SJSA1 (cell line): ENCODE measurements at places on chromosomes 6 and 20. TPM values are rescaled to one million over a fixed set of nuclear protein-coding genes. Genes with fewer than 3 reads are reported as not detected.

SIRPD gene
- total RNA-seq, result not detected in 2 replicates

GABRR1 gene
- total RNA-seq, result not detected in 2 replicates

DNA sequence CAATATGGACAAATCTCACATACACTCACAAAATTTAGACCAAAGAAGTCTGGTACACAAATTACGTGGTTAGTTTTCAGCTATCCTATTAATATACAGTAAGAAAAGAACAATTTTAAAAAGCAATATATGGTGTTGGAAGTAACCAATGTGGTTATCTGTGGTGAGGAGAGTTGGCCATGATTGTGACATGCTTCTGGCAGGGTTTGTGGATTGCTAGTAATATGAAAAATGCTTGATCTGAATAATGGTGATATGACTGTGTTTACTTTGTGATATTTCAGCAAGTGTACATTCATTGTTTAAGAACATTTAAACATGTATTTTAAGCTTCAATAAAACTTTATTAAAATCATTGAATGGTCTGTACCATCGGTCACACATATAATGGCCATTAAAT is 99.1 kb downstream of the ADGB start:
- no peaks in the 10 kb centered on the region for H3K36me3 ChIP-seq
- DNase-seq, result no peak
- no peaks in the 10 kb centered on the region for H3K4me1 ChIP-seq
- H3K27ac ChIP-seq, result no peak overlapping the region
- no peaks in the 10 kb centered on the region for H3K27me3 ChIP-seq

- H3K4me3 ChIP-seq, result no peak overlapping the region
- DNase-seq, result no peak
- H3K4me1 ChIP-seq, result peaks cover 33% of the 10 kb centered on the region
- 0 out of 2 replicates have a peak overlapping the region, but pooled peaks have one; percentile 5 for H3K27ac ChIP-seq
- no peaks in the 10 kb centered on the region for H3K36me3 ChIP-seq
- H3K27me3 ChIP-seq, result no peaks in the 10 kb centered on the region
Measured at GRCh38 chr6:131765804-131766135, 42.0 kb upstream of the ENPP1 start.

- H3K36me3 ChIP-seq, result peaks cover 6% of the 10 kb centered on the region; the same call in 1 of the 2 replicates
- peaks cover 50% of the 10 kb centered on the region for H3K4me1 ChIP-seq
- H3K27me3 ChIP-seq, result no peaks in the 10 kb centered on the region
- no peak overlapping the region for H3K27ac ChIP-seq
- no peak overlapping the region for H3K4me3 ChIP-seq
Measured at GRCh38 chr6:155108070-155108820, 113.1 kb downstream of the TIAM2 start.

DNA sequence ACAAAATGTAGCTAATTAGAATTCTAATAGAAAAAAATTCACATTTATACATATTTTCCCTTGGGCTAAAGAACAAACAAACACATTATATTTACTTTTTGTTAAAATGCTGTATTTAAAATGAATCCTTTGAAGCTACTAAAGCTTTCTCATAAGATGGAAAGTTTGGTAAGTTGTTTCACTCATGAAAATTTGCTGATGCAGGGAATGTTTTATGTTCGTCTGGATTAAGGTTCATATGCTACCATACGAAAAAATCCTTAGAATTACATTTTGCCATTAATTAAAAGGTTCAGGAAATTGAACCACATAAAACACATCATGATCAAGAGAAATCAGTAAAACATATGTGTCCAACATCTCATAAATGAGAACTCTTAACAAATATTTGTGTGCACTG is 62.2 kb downstream of the SMLR1 start:
- H3K27me3 ChIP-seq, result no peaks in the 10 kb centered on the region
- peaks cover 46% of the 10 kb centered on the region for H3K36me3 ChIP-seq
- peaks cover 6% of the 10 kb centered on the region; the same call in 1 of the 2 replicates for H3K4me1 ChIP-seq
- no peak overlapping the region for H3K27ac ChIP-seq

DNA sequence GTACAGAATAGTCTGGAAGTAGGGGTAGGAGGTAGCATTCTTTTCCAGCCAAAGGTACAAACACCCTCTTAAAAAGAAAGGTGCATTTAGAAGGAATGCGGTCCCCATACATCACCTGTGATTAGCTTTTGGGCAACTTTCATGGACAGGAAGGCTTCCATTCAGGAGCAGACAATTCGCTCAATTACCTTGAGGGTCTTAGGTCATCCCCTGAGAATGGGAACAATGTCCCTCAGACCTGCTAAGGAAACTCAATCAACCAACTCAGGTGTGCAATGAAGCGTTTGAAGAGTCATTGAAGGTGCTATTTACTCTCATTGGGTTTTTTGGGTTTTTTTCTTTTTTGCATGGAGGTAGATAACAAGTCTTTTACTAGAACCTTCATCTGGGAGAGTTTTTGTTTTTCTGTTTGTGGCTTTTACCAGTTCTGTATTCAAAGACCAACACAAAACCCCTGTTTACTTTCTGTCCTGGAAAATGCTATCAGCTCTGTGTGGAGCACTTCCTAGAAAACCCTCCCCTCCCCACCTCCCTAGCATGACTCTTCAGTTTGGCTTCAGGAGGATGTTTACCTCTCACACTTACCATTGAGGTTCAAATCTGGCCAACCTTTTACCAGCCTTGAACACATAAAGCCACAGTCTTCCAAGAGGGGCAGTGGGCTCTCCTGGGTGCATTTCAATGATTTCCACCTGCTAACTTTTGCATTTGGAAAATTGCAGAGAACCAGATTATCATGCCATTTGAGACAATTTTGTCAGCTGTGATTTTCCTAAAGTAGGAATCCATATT is 271.2 kb upstream of the PRDM1 start:
- no peaks in the 10 kb centered on the region for H3K36me3 ChIP-seq
- H3K27me3 ChIP-seq, result no peaks in the 10 kb centered on the region
- no peak overlapping the region for H3K4me3 ChIP-seq
- peaks cover 12% of the 10 kb centered on the region for H3K4me1 ChIP-seq

DNA sequence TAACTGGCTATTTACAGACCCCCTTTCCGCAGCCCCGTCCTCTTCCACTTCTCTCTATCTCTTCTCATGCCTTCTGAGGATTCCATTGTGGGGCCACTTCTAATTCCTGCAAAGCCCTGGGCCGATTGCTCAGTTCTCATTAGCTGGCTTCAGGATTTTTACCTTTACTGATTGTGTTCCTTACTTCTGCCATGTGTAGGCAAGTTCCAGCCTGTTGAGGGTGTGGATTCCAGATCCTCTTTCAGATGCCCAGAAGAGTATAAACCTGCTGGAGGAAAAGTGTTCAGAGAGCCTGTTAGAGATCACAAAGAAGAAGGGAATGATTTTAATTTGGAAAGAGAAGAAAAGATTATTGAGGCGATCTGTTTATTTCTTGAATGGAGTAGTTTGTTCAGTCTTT is 5.4 kb downstream of the DSE start:
- no peak overlapping the region for H3K4me3 ChIP-seq
- DNase-seq, result no peak
- H3K4me1 ChIP-seq, result peaks cover 6% of the 10 kb centered on the region; the same call in 1 of the 2 replicates
- H3K27me3 ChIP-seq, result no peaks in the 10 kb centered on the region
- H3K27ac ChIP-seq, result no peak overlapping the region
- H3K36me3 ChIP-seq, result peaks cover 6% of the 10 kb centered on the region

GRCh38 chr20:42063141-42063540 is 445.0 kb upstream of the CHD6 start:
- DNase-seq, result no peak
- no peaks in the 10 kb centered on the region for H3K4me1 ChIP-seq
- H3K27ac ChIP-seq, result no peak overlapping the region
- no peak overlapping the region for H3K4me3 ChIP-seq
- no peaks in the 10 kb centered on the region for H3K27me3 ChIP-seq
